ENCODE measurements at places on chromosomes 4 and X.

DNA sequence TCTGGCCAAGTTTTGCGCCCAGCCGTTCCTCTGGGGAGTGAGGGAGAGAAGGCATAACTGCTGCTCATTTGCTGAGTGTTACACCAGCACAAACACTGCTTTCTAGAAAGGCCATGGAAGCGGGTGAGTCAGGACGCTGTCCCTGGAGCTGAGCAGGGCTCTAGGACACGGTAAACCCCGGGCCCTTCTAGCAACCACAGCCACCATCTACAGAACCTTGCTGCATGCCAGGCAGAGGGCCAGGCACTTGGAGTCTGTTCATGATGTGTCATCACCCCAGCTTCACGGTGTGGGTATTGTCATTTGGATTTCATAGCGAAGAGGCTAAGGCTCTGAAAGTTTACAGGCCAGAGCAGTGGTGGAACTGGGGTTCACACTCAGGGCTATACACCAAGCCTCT, 31.8 kb upstream of the C4orf50 start:
- DNase-seq = no peak

DNA sequence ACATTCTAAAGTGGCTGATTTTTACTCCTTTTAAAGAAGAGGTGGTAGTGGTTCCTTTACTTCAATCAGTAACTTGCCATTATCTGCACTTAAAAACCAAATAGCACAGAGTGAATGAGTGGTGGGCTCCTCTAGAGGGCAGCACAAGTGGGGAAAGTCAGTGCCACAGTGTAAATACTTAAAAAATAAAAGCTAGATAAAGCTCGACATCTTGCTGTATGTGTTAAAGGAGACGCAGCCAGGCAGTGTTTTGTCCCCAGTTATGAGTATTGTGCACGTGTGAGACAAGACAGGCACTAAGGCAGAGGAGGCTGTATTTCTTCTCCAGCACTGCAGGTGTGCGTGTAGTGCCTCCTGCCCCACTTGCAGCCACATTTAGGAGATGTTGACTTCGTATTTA, 24.6 kb downstream of the NAP1L5 start:
- peak; percentile 48 for DNase-seq

GRCh38 chr4:181013162-181013561, 1230.0 kb upstream of the TENM3 start:
- DNase-seq = no peak

DNA sequence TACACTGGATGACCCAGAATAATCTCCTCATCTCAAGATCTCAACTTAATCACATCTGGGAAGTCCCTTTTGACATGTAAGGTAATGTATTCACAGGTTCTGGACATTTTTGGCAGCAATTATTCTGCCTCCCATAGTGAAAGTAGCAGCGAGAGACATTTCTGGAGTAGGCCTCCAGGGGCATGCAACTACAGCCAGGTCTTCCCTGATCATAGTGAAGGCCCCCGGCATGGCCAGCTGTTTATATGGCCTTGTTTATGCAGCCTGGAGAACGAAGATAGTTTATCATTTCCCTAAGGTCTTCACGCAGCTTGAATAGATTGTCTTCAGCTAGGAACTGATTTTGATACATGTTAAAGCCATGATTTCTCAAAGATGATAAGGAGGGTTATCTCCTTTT, 139.9 kb downstream of the RNF150 start:
- no peak for DNase-seq

GRCh38 chr4:165378745-165379677, at the start of gene CPE:
Gene CPE, plus strand, starts transcription at chr4:165379008. Its CDS starts 214 bp downstream, at chr4:165379222.
- DNase-seq = peak; percentile 66

DNA sequence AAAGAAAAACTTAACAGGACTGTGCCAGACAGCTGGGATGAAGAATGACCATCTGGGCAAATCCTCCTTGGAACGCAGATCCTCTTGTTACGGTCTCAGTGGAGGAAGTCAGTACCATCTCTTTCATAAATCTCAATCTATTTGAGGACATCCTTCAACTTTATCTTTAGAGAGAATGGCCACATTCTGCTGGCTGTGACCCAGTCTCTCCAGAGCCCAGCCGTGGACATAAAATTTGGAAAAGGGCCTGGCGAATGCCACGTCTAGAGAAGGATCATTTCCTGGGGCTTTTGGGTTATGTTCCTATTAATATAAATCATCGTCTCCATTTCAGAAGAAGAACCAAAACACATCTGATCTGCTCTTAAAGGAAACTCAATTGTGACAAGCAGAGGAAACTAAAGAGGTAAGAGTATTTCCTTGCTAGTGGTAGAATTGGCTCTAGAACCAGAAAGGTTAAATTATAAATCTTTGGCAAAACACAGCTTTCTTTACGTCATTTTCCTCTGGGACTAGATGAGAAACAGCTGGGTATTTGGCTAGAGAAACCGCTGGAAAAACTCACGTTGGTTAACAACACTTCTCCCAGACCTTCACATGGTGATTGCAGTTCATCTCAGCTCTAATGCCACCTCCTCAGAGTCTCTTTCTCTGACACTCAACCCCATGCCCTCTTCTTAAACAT, 164.7 kb downstream of the CHIC2 start:
- no peak for DNase-seq

GRCh38 chrX:18542905-18543304, 117.5 kb downstream of the CDKL5 start:
- no peak for DNase-seq

DNA sequence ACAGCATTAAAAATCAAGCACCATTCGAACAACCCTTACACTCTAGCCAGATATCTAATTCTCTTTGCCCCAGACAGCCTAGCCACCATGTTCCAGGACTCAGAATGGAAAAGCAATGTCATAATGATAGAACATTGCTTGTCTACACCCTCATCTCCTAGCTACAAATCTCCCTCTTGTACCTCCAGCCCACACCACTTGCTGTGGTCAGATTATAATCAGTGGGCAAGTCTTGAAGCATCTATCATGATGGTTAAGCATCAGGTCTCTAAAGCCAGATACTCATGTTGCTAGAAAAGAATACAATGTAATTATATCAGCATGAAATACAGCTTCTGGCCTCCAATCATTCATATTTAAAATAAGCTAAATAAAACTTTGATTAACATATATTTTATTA, 268.3 kb downstream of the NPFFR2 start:
- no peak for DNase-seq

- DNase-seq = no peak
These were observed 1.4 kb upstream of the PPID start for GRCh38 chr4:158724637-158725036.

- DNase-seq = peak; percentile 74
These were observed 75.7 kb downstream of the CPEB2 start for GRCh38 chr4:15077969-15078368.

DNA sequence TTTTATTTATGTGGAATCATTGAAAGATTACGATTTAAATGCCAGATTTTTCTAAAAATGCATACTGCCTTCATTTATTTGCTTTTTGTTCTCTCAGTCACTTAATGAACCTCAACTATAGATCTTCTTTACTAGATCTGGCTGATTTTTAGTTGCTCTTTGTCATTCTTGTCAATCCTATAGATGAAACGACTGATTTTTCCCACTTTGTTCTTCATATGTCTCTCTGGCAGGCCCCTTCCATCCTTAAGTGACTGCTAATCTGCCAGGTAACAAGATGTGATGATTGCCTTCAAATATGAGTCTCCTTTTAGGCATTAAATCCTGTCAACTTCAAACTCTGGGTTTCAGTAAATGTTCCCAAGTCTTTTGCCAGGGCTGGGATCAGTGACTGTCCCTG, 61.0 kb downstream of the ALG13 start:
- no peak for DNase-seq

DNA sequence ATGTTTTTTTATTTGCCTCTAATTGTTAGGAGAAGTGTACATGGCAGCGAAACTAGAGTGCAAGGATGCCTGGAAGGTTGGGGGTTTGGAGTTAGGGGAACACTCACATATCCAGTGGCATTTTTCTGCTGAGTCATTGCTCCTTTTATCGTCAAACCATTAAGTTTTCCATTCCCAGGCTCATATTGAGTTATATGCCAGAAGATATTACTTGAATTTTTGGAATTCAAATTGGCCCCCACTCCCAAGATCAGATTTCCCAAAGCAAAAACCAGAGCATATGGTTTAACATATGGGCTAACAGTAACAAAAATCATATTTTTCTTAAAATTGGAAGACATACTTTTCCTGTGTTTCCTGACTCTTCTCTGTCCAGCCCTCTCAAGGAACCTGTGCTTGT, 152.7 kb downstream of the FSTL5 start:
- no peak for DNase-seq

GRCh38 chr4:6029254-6029653, 11.0 kb upstream of the C4orf50 start:
- DNase-seq = no peak

- DNase-seq = no peak
These were observed 2089.6 kb upstream of the TENM3 start for GRCh38 chr4:180153587-180153986.

GRCh38 chr4:119016636-119017035, 119.0 kb upstream of the MYOZ2 start:
- no peak for DNase-seq

DNA sequence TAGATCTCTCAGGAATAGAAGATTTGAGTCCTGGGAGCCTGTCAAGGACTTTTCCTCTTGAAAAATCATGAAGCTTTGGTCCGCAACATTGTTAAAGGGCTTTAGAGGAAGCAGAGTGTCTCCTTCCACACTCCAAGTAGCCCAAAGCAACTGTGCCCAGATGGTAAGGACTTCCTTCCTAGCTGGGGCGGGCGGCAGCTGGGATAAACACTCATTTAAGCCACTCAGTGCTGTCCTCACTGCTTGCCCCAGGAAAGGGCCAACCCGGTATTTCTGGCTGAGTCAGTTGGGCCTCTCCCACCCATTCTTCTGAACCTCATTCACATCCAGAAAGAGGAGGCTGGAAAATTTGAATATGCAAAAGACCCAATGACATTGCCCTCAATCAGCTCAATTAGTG, 144.3 kb downstream of the CHIC2 start:
- no peak for DNase-seq

DNA sequence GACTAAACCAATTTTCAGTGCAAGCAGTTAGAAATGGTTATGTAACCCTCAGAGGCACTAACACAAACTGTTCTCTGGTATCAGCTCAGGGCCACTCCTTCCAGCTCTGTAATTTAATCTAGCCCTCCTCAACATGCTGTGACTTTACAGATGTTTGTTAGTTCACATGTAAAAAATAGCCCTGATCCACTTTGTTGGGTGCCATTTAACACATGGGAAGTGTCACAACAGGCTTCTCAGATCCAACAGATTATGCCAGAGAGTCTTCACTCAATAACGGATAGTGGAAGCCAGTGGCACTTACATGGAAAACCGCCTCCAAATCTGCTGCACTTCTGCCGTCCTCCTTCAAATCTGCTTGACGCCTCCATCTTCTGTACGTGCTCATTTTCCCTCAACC, 51.6 kb downstream of the ATP8A1 start:
- DNase-seq = no peak

DNA sequence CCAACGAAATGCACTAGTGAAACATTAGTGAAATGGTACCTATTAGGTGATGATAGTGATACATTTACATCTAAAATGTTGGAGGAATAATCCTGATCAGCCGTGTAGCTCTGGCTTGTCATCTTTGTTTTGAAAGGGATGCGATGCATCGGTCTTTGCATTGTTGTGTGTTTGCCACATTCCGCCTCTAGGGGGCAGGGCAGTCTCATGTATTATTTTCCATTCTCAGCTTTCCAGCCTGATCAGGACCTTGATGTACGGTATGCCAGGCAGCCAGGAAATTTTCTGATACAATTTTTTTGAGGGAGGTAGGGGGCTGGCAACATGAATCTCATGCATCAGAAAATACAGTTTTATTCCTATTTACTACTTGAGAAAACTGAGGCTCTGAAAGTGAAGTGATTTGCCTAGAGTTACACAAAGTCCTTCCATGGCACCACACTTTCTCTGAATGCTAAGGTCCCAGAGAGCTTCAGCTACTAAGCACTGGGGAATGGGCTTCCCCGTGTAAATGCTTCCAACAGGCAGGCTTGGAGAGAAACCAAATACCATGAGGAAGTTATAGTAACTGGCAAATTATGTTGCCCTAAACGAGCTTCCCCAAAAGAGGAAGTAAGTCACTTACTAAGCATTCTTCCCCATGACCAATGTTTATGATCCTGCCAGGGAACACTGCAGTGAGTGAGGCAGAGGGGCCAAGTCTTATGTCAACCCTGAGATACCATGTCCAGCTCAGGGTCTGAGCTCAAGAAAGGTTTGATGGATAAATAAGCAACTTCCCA, 31.8 kb upstream of the IQSEC2 start:
- peak; percentile 83 for DNase-seq

DNA sequence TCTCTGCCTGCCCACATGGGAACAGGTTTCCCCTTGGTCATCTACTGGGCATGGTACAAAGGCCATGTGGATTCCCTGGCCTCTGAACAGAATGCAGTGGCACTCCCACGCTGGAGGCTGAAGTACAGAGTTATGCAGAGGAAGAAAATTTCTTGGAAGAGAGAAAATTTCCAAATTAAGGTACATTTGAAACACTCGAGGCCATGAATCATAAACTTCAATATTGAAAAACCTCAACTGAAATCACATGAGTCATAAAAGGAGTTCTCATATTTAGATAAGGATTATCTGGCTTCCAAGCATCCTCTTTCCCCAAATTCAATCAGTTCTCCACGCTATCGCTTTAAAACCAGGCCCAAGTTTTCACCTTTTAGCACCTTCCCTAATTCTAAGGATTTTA, 28.1 kb upstream of the TXK start:
- no peak for DNase-seq

DNA sequence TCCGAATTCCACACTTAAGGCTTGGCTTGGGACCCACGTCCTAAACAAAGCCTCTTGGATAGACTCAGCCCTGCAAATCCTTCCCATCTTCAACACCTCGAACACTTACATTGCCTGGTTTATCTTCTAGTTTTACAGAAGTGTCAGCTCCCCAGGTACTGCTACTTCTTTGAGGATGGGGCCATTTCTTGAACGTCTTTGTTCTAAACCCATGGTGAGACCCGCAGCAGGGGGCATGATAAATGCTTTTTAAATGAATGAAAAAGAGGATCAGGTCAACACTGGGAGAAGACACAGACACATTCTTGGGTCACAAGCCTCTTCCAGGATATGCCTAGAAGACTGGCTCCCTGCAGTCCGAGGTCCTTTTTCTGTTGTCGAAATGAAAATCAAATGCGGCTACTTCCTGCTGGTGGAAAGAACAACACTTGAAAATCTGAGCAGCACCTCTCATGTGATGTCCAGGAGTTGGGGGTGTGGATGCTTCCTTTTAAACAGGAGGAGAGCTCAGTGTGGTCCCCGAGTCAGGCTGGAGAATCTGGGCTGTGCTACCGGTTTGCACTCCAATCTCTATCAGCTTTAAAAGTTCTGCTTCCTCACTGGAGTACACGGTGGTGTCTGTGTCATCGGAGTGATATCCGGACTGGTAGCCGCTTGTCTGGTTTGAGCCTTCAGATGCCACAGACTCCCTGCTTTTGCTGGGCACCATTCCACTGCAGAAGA, 45.8 kb downstream of the KDR start:
- DNase-seq = no peak
